GF-D8 (cell line): ENCODE measurements at places on chromosomes 13 and 19.
A peak's percentile ranks its signal among the peaks of the same experiment; 100 is the strongest.

DNA sequence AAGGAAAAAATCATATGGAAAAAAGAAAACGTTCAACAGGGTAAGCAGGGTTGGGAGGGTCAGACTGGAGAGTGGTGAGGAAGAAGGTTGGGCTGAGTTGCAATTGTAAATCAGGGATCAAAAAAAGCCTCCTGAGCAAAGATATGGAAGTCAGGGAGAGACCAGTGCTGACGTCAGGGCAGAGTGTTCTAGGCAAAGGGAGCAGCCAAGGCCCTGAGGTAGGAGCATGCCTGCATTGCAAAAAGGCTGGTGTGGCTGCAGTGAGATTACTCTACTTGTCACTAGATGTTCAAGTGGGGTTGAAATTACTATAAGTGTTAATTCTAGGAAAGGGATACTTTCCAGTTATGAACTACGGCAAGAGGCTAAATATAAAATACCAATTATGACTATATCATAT lies 562.0 kb downstream of the MYO16 start:
- no peak for DNase-seq

DNA sequence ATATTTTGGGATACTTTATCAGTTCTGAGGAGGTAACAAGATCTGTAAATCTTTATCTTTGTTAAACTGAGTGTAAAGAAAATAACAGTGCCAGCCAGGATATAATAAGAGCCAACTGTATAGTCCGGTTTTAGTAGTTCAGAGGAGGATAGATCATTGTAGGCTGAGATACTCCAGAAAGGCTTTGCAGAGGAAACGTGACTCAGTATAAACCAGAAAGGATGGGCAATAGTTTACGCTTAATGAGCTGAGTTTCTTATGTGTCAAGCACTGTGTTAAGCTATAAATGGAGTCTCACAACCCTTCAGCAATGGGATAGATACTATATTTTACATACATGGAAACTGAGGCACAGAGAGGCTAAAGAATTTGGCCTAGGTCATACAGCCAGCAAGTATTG lies 3.8 kb downstream of the RFXAP start:
- DNase-seq = no peak

DNA sequence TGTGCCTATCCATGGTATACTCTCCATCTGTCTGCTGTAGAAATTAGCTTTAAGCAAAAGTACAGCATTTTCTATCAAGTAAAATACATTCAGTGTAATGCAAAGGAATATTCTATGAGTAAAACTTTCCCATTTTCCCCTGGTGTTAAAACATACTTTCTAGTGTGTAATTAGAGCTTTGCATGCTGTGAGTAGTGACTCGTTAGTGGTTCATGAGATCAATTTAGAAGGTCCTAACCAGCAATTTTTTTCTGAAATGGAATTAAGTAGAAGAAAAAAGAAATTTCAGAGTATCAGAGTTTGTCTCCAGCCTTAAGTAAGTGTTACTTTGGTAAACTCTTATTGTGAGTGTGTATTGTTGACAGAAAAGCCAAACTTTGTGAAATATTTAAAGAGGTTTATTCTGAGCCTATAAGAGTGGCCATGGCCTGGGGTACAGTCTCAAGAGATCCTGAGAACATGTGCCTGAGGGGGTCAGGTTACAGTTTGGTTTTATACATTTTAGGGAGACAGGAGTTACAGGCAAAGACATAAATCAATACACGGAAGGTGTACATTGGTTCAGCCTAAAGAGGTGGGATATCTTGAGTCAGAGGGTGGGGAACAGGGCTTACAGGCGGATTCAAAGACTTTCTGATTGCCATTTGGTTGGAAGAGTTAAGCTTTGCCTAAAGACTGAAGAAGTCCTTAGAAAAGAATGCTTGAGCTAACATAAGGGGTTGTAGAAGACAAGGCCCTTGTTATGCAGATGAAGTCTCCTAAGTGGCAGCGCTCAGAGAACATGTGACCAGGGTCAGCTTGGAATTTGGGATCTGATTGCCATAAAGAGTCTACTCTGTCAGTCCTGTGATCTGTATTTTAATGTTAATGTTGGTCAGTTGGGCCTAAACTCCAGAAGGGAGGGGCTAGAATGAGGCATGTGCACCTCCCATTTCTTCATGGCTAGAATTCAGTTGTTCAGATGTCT lies 25.5 kb downstream of the FAM187B start:
- no peak for DNase-seq

DNA sequence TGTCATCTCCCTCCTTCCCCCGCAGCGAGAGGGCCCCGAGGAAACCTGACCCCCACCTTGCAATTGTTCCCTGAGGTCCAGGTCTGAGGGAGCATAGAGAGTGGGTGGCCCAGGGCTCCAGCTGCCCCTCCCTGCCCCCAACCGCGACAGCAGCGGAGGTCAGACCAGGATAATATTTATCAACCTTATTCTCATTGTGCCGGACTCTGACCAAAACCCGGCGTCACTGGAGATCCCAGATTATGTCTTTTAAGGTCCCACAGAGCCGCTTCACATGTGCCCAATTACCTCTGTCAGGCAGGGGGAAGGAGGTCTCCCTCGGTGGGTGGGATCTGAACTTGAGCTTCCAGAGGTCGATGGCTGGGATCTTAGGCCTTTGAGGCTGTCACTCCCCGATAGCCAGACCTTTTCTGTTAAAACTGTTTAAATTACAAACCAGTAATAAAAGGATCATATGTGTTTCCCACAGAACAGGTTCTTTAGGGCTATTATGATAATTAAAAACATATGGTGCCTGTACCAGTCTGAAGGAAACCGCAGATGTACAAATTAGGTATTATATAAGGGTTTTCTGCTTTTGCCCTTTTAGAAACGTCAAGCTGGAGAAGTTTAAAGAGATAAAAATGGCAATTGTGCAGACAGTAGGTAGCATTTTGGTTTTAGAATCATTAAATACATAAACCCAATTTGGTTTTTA lies 195.5 kb downstream of the ZNF536 start:
- no peak for DNase-seq

DNA sequence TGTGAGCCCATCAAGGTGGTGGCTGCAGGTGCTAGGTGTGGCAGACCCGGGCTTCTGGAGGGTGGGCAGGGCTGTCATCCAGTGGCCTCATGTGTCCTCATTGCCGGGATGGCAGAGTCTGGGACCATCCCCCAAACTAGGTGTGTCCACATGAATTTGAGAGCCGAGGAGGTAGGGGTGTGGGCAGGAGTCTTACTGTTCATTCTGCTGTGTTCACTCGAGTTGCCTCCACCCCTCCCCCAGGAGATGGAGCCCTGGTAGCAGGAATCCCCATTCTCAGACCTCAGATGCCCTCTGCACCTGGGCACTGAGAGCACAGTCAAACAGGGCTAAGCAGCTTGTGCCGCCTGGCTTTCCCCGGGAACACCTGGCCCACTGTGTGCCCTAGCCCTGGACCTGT lies 22.4 kb downstream of the NAXD start:
- DNase-seq = no peak

- DNase-seq = no peak
These were observed 2151.4 kb upstream of the PCDH20 start for GRCh38 chr13:63567031-63567430.

- no peak for DNase-seq
These were observed 246.1 kb downstream of the DCT start for GRCh38 chr13:94233401-94233800.

GRCh38 chr13:59721926-59722910 lies 441.5 kb downstream of the DIAPH3 start:
- DNase-seq = no peak

DNA sequence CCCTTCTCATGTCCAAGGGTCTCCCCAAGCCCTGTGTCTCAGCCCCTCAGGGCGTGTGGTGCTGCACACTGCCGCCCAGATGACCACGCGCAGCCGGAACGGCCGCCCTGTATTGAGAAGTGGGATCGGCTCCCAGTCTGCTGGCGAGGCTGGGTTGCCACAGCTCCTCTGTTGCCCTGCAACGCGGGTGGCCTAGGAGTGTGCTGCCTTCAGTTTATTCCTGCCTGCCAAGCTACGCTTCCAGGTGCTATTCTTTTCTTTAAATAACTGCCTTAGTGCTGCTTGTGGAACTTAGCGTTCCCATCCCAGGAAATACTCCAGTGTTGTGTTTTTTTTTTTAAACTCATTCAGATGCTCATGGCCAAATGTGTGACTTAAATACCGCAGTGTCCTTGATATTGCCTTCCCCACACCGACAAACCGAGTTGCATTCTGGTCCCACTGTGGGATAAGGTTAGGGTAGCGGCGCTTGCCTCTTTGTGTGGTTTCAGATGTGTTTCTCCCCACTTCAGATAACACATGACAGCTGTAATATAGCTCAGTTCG lies 16.6 kb downstream of the ACTN4 start:
- DNase-seq = peak; percentile 70

GRCh38 chr19:13964776-13965175 lies 12.5 kb downstream of the DCAF15 start:
- DNase-seq = no peak

DNA sequence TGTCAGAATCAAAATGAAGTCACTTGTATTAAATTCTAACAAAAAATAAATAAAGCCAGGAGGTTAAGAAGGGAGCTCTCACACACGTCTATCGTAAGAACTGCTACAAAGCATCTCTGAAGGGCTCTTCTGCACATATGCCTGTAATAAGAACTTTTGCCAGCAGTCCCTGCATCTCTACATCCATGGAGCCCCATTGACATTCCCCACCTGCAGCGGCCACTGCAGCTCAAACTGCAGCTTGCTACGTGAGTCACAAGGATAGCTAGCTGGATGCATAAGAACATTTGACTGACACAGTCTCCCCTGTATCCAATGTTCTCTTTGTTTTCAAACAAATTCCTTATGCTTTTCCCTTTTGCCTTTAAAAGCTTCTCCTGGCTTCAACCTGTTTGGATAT lies 68.3 kb downstream of the DNAJC3 start:
- no peak for DNase-seq
